Foreskin keratinocyte (primary cell): ENCODE measurements at places on chromosomes 7 and 10. TPM values are rescaled to one million over a fixed set of nuclear protein-coding genes. Genes with fewer than 3 reads are reported as not detected.
A peak's percentile ranks its signal among the peaks of the same experiment; 100 is the strongest.

GRCh38 chr7:155872678-155873369 is 60.6 kb upstream of the SHH start:
- no peak for DNase-seq

- DNase-seq = peak; percentile 89
Observed at GRCh38 chr10:4670737-4671136, 155.3 kb upstream of the AKR1E2 start.

GRCh38 chr10:15370856-15371701 is at the start of gene FAM171A1:
FAM171A1 (minus strand) TSS chr10:15371289; CDS start chr10:15371052, 237 bp downstream.
- no peak for DNase-seq

DNA sequence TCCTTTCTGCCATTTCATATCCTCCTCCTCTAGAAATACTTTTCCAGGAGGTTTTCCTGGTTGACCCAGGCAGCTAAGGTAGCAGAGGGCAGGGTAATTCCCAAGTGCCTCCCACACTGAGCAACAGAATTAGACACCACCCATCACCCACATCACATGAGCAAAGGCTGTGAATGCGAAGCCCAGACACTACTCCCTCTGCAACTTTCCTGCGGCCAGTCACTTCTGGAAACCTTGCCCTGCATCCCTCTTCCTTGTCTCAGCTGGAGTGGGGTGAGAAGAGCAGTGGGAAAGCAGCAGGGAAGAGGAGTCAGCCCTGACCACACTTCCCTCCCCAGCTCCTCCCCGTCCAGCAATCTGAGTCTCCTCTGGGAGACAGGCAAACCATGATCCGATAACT is 15.2 kb downstream of the TMEM176B start:
- DNase-seq = no peak

GRCh38 chr7:104767826-104768536 is 246.0 kb upstream of the KMT2E start:
- DNase-seq = no peak

DNA sequence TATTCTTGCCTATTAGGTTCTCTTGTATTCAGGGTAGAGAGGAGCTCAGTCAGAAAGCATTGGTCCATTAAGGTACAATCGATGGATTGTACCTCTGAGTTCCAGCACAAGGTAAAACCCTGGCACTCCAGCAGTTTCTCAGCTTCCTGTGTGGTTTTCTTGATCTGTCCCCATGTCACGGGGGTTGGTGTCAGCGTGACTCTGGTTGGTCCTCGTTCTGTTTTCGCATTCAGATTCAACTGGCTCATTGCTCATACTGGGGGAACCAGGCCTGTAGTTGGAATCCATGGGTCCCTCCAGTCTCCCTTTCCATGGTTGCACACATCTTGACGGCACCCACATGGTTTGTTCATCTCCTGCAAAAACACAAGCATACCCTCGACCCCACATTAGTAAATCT is 32.7 kb upstream of the RASGEF1A start:
- DNase-seq = no peak

GRCh38 chr10:30731963-30732362 is 102.4 kb upstream of the LYZL2 start:
- DNase-seq = no peak

GRCh38 chr10:35459449-35459847 is 123.1 kb downstream of the CCNY start:
- no peak for DNase-seq

GRCh38 chr7:54839575-54840213 is 80.7 kb upstream of the SEC61G start:
- DNase-seq = no peak

DNA sequence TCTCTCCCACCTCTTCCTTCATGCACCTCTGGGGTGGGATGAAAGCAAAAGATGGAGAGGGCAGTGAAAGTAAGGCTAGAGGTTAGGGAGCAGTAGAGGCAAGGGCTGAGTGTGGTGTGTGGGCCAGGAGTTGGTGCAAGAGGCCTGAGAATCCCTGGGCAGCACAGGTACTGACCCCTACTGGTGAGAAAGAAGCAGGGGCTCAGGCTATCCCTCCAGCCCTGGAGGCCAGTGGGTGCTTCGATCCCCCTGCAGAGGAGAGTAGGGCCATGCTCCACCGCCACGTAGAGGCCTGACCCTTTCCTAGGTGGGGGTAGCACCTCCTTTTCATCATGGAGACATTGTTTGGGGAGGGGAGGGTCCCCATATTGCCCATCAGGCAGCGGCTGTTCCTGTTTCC is 9.8 kb downstream of the CDHR1 start:
- DNase-seq = no peak

DNA sequence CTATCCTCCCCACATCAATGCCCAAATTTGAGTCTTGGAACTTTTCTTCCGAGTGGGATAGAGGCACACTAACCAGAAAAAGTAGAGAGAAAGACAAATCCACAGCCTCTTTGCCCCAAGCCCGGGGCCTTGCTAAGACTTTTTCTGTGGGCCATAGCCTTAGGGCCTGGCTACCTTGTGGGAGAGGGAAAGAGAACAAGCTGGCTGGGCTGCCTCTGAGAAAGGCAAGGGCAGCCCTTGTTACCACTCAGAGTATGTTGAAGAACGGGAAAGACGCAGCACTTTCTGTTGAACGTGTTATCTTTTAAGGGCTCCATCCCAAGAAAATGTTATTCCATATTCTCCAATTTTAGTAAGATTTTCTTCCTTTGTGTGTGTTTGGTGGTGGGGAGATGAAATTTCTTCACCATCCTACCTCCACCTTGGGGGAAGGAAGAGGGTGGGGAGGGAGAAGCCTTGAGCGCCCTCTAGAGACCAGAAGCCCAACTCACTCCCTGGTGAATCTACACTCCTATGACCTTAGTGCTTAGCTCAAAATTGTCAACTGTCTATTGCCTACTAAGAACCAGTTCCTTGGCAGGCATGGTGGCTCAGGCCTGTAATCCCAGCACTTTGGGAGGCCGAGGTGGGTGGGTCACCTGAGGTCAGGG is 3.9 kb upstream of the NRF1 start:
- DNase-seq = no peak

- DNase-seq = no peak
Observed at GRCh38 chr7:92720604-92721350, 115.6 kb downstream of the CDK6 start.

GRCh38 chr10:17235136-17235535 is 7.1 kb downstream of the VIM start:
- DNase-seq = no peak

GRCh38 chr7:81355911-81356310 is 413.9 kb downstream of the HGF start:
- no peak for DNase-seq

- DNase-seq = no peak
Observed at GRCh38 chr10:101552442-101552841, 35.6 kb downstream of the POLL start.

GRCh38 chr7:114921631-114922025 is 266 bp upstream of the MDFIC start:
- no peak for DNase-seq

GRCh38 chr10:78455811-78456210 is 422.1 kb downstream of the RPS24 start:
- no peak for DNase-seq

DNA sequence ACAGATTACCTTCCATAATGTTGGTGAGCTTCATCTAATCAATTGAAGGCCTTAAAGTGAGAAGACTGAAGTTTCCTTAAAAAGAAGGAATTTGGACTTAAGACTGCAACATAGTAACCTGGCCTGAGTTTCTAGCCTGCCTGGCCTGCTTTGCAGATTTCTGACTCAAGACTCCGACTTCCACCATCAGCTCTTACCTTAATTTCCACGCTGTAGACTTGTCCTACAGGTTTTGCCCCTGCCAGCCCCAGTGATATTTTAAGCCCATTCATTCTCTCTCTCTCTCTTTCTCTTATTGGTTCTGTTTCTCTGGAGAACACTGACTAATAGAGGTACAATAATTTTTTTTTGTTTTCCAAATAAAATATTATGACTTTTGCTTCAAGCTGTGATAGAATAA is 862.3 kb upstream of the GHITM start:
- DNase-seq = peak; percentile 22

DNA sequence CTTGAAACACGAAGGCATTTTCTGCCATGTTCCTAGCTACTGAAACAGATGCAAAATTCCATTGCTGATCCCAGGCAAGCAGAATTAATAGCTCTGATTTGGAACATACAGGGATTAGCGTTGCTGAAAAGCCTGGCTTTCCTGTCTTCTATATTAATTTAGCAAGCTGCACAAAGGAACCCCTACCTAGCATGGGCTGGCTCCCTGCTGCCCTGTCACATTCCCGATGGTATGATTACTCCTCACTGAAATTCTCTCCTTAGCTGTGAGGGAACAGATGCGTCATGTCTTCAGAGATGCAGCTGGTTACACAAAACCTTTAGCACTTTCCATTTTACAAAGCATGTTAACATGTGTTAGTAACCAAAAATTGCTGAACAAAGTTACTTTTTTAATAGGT is 878.9 kb downstream of the TYW1 start:
- DNase-seq = no peak

- no peak for DNase-seq
Observed at GRCh38 chr10:71921324-71922027, 42.7 kb upstream of the CHST3 start.

DNA sequence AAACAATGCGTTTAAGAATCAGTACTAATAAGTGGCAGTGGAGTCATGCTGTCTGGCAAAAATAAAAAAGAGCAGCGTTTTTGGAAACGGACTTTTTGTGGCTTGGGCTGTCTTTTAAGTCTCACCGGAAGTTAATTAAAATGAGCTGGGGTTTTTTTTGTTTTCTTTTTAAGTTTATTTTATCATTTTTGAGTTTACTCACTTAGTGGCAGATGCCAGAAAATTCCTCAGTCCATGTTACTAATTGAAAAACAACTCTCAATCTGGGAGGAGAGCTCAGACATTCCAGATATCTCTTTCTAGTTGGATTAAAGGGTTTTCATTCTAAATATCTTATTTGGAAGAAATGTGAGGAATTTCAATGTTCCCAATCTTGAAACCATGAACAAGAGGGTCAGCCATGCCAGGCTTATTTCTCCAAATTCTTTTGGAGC is 133.8 kb upstream of the AGR3 start:
- no peak for DNase-seq

DNA sequence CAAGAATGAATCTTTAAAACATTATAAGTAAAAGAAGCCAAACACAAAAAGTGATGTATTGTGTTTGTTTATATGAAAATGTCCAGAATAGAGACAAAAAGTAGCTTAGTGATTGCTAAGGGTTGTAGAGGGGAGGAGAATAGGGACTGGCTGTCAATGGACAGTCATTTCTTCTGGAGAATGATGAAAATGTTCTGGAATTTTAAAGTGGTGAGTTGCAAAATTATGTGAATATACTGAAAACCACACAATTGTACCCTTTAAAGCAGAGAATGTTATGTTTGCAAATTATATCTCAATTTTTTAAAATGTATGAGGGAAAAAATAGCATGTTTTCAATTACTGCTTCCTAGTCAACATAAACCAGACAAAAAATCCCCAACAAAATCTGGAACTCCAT is 174.2 kb downstream of the KMT2E start:
- DNase-seq = no peak

DNA sequence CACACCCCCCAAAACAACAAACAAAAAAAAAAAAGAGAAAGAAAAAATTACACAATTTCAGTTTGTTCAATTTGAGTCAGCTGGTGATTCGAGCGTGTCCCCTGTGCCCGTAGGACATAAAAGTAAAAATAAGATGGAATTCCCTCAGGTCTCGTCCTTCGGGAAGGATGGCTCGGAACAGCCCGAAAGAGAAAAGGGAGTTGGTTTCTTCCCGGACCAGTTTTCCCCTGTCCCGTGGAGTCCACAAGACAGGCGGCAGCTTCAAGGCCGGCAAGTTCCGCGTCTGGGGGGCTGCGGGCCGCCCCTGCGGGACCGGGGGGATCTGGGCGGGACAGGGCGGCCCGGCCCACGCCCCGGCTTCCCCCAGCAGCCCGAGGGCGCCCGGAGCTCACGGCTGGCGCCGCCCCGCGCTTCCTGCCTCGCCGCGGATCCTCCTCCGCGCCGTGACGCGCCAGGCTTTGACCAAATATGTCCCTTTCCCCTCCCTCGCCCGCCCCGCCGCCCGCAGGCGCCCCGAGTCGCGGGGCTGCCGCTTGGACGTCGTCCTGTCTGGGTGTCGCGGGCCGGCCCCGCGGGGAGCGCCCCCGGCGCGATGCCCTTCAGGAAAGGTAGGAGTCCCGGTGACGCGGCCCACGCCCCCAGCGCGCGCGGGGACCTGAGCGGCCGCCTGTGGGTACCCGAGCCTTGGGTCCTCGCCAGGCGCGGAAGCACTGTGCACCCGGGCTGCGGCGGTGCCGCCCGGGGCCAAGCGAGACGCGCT is 55.8 kb downstream of the RBM17 start:
- no peak for DNase-seq

DNA sequence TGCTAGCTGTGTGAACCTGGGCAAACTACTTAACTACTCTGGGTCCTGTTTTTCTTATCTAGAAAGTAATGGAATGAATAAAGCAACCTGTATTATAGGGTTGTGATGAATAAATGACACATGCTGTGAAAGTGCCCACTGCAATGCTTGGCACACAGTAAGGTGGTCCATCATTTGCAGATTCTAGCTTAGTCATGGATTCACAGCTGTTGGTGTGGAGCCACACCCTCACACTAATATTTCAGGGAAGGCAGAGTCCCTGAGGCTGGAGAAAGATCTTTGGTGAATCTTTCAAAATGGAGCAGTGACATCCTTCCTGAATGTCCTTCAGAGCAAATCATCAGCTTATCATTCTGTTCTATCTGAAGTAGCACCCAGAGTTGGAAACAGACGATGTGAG is 60.6 kb downstream of the A1CF start:
- no peak for DNase-seq

- DNase-seq = no peak
Observed at GRCh38 chr7:148340438-148341280, 249.9 kb upstream of the C7orf33 start.

GRCh38 chr10:109741712-109742111 is 181.6 kb downstream of the XPNPEP1 start:
- no peak for DNase-seq

DNA sequence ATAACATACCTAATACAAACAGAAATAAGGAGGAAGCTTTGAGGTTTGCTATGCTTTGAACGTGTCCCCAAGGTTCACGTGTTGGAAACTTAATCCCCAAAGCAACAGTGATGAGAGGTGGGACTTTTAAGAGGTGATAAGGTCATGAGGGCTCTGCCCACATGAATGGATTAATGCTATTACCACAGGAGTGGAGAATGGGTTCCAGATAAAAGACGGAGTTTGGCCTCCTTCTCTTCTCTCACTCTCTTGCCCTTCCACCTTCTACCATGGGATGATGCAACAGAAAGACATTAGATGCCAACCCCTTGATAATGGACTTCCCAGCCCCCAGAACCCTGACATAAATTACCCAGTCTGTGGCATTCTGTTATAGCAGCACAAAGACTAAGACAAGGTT is 9.6 kb downstream of the ITGB1 start:
- DNase-seq = no peak

Gene MYPN
- polyA plus RNA-seq = 0.01 TPM in 1 of 2 replicates, not detected in the other

Gene CYP3A4
- not detected in 2 replicates for polyA plus RNA-seq

Gene NME8
- polyA plus RNA-seq = not detected in 2 replicates

Gene ZPBP
- polyA plus RNA-seq = not detected in 2 replicates

Gene UBE3C
- polyA plus RNA-seq = 30.4 and 34.6 TPM in 2 replicates

Gene PPP1R3C
- polyA plus RNA-seq = 0.43 and 0.87 TPM in 2 replicates

Gene AMZ1
- polyA plus RNA-seq = not detected in 2 replicates

Gene ASB10
- not detected in 2 replicates for polyA plus RNA-seq

Gene BAG3
- 73.6 and 74.2 TPM in 2 replicates for polyA plus RNA-seq
